A549 treated with ZK216348 at 1 μM for 4 hours (cell line): ENCODE measurements at places on chromosomes 13 and 19. TPM values are rescaled to one million over a fixed set of nuclear protein-coding genes. Genes with fewer than 3 reads are reported as not detected.

Gene BRSK1
- 3.2 to 5.1 TPM (median 4.6 TPM) in 5 replicates for total RNA-seq

Gene PINLYP
- 0.18 to 0.40 TPM (median 0.32 TPM) in 4 of 5 replicates, not detected in the other for total RNA-seq

Gene TUBA3C
- total RNA-seq: not detected in 5 replicates

Gene COX6B2
- 1.2 to 7.0 TPM (median 1.4 TPM) in 5 replicates for total RNA-seq

Gene CBY2
- total RNA-seq: not detected in 5 replicates

Gene C19orf33
- total RNA-seq: 493 to 766 TPM (median 736 TPM) in 5 replicates

Gene DENND1C
- total RNA-seq: 0.13 to 0.27 TPM (median 0.24 TPM) in 4 of 5 replicates, not detected in the other

Gene APOC1
- 106 to 124 TPM (median 109 TPM) in 5 replicates for total RNA-seq

Gene ZNF492
- not detected in 5 replicates for total RNA-seq

Gene MAG
- not detected in 5 replicates for total RNA-seq

Gene ZNF575
- total RNA-seq: 1.0 to 3.4 TPM (median 2.4 TPM) in 5 replicates

Gene ZNF527
- total RNA-seq: 1.6 to 3.7 TPM (median 3.3 TPM) in 5 replicates

Gene KCNC3
- 0.78 to 1.7 TPM (median 1.5 TPM) in 5 replicates for total RNA-seq

Gene FSD1
- 6.0 to 10.8 TPM (median 8.6 TPM) in 5 replicates for total RNA-seq

Gene CYP2A6
- not detected in 5 replicates for total RNA-seq

Gene METTL21C
- not detected in 5 replicates for total RNA-seq

Gene FFAR1
- total RNA-seq: not detected in 5 replicates

Gene PSG7
- total RNA-seq: 0.14 to 0.29 TPM in 2 of 5 replicates, not detected in the others

Gene ZNF729
- total RNA-seq: not detected in 5 replicates

Gene PSMC4
- total RNA-seq: 252 to 318 TPM (median 273 TPM) in 5 replicates

Gene LRRC63
- total RNA-seq: 0.13 TPM in 1 of 5 replicates, not detected in the others

Gene ZNF681
- total RNA-seq: not detected in 5 replicates

Gene KCNN4
- total RNA-seq: 37.9 to 63.2 TPM (median 55.9 TPM) in 5 replicates

Gene CEACAM4
- total RNA-seq: not detected in 5 replicates

Gene QPCTL
- total RNA-seq: 6.1 to 10.3 TPM (median 9.5 TPM) in 5 replicates

Gene SMIM44
- not detected in 5 replicates for total RNA-seq

Gene TDRD3
- total RNA-seq: 5.1 to 7.6 TPM (median 5.1 TPM) in 5 replicates

Gene TNFSF9
- total RNA-seq: 3.2 to 6.5 TPM (median 6.1 TPM) in 5 replicates

Gene GPR12
- not detected in 5 replicates for total RNA-seq

Gene TMEM259
- total RNA-seq: 55.7 to 134 TPM (median 120 TPM) in 5 replicates

Gene IL12RB1
- not detected in 5 replicates for total RNA-seq

Gene FUT6
- total RNA-seq: not detected in 5 replicates

Gene SELENOV
- not detected in 5 replicates for total RNA-seq

Gene LGALS14
- total RNA-seq: not detected in 5 replicates

Gene TMIGD2
- total RNA-seq: not detected in 5 replicates

Gene SYT3
- 0.39 to 0.93 TPM (median 0.66 TPM) in 5 replicates for total RNA-seq

Gene MBD3
- total RNA-seq: 21.7 to 53.2 TPM (median 50.0 TPM) in 5 replicates

Gene ZNF555
- total RNA-seq: 1.9 to 2.7 TPM (median 2.3 TPM) in 5 replicates

Gene VSTM2B
- not detected in 5 replicates for total RNA-seq

Gene RUBCNL
- total RNA-seq: 0.08 to 0.11 TPM (median 0.11 TPM) in 3 of 5 replicates, not detected in the others

Gene IZUMO4
- 0.42 to 1.8 TPM (median 0.70 TPM) in 4 of 5 replicates, not detected in the other for total RNA-seq

Gene SLAIN1
- 0.21 to 1.3 TPM (median 0.42 TPM) in 5 replicates for total RNA-seq

Gene NLRP7
- total RNA-seq: 0.08 TPM in 1 of 5 replicates, not detected in the others

Gene KASH5
- not detected in 5 replicates for total RNA-seq

Gene RDH8
- total RNA-seq: 0.31 to 0.40 TPM (median 0.36 TPM) in 4 of 5 replicates, not detected in the other

Gene RPS16
- 5,245 to 7,224 TPM (median 7,041 TPM) in 5 replicates for total RNA-seq

Gene SLC25A15
- total RNA-seq: 14.0 to 20.1 TPM (median 16.3 TPM) in 5 replicates

Gene CNFN
- 35.4 to 51.0 TPM (median 43.8 TPM) in 5 replicates for total RNA-seq

Gene GFY
- total RNA-seq: 0.14 to 0.39 TPM (median 0.20 TPM) in 3 of 5 replicates, not detected in the others

Gene CLC
- total RNA-seq: not detected in 5 replicates

Gene EGLN2
- 59.6 to 101 TPM (median 96.2 TPM) in 5 replicates for total RNA-seq

Gene CAPN12
- 4.7 to 6.8 TPM (median 6.0 TPM) in 5 replicates for total RNA-seq

Gene PRSS57
- total RNA-seq: not detected in 5 replicates

Gene URAD
- not detected in 5 replicates for total RNA-seq

Gene LENG1
- total RNA-seq: 7.9 to 9.8 TPM (median 8.4 TPM) in 5 replicates

Gene SLC25A41
- 0.11 to 0.23 TPM (median 0.15 TPM) in 4 of 5 replicates, not detected in the other for total RNA-seq

Gene ELSPBP1
- total RNA-seq: not detected in 5 replicates

Gene PRRG2
- total RNA-seq: 0.39 to 1.1 TPM (median 0.94 TPM) in 5 replicates

Gene LEUTX
- total RNA-seq: not detected in 5 replicates
